ENCODE measurements at places on chromosomes 3 and 15.
A peak's percentile ranks its signal among the peaks of the same experiment; 100 is the strongest.

- peak; percentile 19 for DNase-seq
Measured at GRCh38 chr3:79018671-79019136, 749.1 kb downstream of the ROBO1 start.

DNA sequence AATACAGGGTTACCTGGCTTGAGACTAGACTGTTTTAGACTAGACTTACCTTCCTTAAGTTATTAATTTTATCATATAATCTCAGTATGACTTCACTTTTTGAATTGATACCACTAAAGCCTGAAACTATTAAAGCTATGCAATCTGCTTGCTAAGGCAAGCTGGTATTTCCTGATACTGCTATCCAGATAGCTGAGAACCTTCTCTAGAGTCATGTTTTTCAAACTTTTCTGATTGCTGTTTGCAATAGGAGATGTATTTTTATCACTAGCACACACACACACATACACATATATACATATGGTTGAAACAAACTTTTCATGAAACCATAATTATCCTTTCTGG lies 9.3 kb upstream of the MAGI1 start:
- no peak for DNase-seq

DNA sequence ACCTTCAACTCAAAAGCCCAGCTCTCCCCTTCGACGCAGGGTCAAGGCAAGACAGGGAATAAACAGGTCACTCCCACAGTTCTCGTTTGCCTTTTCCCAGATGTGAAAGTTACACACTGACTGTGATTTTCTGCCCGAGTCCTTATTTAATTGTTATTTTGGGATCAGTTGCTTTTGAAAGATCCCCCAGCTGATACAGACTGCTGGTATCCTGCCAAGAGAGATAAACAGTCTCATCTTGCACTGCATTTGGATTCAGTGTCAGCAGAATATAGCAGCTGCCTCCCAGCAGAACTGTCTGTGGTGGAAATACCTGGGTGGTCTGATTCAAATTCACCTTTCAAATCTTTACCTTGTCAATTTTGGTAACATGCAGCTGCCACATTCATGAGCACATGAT lies 56.0 kb upstream of the FAM3D start:
- DNase-seq: no peak

DNA sequence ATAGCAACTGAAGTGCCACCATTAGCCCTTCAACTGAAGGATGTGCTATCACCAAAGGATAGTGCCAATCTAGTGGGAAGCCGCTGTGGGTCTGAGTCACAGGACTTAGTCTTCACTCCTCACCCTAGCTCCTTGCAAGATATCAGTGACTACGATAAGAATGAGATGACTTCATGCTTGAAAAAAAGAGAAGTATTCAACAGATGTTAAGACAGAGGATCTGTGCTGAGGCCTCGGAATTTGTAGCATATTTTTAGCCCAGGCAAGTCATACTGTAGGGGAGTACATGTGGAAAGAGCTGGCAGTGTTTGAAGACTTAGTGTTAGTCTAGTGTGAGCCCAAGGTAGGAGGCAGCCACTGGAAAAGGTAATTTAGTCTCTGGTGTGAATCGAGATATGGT lies 270.7 kb upstream of the LRTM1 start:
- DNase-seq: no peak

GRCh38 chr15:37695719-37696118 lies 238.7 kb upstream of the TMCO5A start:
- DNase-seq: no peak

- no peak for DNase-seq
Measured at GRCh38 chr3:70400194-70400593, 87.8 kb upstream of the MDFIC2 start.

GRCh38 chr3:14803101-14803980 lies 15.4 kb upstream of the FGD5 start:
- peak; percentile 35 for DNase-seq

DNA sequence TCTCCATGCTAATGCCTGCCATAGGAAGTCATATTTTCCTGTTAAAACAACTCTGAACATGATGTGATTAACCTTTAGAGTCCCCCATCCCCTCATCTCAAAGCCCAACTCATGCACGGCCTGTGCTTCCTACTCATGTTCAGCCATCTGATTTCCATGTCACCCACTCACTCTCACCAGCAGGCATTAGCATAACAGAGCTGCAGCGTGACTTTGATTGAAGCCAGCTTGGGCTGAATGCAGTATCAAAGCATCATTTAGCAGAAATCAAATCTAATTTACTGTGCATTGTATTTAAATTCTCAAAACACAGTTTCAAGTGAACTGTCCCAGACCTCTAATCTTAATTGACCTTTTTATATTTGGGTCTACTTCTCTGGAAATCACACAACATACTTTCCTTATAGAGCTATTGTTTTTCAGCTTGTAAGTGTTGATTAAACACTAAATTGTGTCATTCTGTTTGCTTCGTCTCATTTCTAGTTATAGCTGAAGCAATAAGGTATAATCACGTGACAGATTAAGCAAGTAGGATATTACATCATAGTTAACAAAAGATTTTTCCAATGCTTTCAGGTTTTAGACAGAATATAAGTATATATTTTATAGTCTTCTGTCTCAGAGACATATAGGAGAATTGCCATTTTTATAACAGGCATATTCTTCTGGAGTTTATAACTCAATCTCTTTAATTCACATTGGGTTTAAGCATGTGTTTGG lies 501.5 kb downstream of the ROBO2 start:
- DNase-seq: no peak

DNA sequence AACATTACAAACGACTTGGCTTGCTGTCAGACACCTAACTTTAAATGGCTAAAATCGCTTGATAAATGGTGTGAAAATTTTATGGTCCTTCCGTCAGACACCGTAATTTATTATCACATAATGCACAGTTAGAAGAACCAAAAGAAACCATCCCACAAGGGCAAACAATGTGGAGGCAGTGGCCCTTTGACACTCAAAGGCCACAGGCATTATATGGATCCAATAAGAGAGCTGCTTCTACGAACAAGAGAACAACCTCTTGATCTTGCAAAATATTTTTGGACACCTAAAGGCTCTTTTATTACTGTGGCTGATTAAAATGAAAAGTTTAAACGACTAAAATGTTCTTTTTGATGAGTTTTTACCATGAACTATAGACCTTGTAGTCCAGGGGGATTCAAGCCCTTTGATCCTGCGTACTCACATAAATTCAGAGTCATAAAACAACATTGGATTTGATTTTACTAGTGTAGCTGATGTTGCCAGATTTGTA lies 202.8 kb downstream of the FMN1 start:
- DNase-seq: no peak

- DNase-seq: no peak
Measured at GRCh38 chr3:58829321-58830000, 162.9 kb upstream of the FAM3D start.

- no peak for DNase-seq
Measured at GRCh38 chr3:53944028-53944427, 52.4 kb upstream of the SELENOK start.

GRCh38 chr3:179933914-179934313 lies 102.8 kb downstream of the PEX5L start:
- no peak for DNase-seq

GRCh38 chr3:191283400-191283799 lies 45.8 kb upstream of the CCDC50 start:
- no peak for DNase-seq

DNA sequence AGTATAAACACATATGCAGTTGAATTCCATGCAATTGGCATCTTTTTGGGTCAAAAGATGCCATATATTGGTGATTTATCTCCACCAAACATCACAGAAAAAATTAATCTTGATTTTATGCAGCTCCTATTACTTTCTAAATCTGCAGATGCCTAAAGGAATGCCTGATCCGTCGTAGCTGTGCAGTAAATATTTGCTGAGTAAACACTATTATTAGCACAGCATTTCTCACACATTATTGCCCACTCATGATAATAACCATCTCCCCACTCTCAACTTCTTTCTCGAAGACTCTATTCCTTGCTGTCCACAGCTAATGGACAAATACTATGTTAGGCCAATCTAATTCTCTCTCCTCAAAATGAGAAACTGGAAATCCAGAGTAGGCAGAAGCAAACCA lies 625.2 kb downstream of the ZIC1 start:
- no peak for DNase-seq

- DNase-seq: no peak
Measured at GRCh38 chr3:140770977-140771667, 93.3 kb downstream of the TRIM42 start.

DNA sequence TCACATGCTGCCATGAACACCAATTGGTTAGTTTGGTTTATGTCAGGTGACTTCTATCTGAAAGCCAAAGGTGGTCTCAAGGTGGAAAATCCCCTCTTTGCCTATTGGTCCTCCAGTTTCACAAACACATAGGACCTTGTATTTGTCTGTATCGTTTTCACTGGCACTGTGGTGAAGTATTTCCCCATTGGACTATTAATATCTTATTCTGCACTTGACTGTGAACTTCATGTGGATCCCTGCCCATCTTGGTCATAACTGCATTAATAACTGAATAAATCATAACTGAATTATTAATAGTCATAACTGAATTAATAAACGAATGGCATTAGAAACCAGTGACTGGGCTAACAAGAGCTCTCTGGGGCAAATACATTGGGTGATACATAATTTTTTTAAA lies 341.3 kb upstream of the ADAMTS9 start:
- DNase-seq: no peak

DNA sequence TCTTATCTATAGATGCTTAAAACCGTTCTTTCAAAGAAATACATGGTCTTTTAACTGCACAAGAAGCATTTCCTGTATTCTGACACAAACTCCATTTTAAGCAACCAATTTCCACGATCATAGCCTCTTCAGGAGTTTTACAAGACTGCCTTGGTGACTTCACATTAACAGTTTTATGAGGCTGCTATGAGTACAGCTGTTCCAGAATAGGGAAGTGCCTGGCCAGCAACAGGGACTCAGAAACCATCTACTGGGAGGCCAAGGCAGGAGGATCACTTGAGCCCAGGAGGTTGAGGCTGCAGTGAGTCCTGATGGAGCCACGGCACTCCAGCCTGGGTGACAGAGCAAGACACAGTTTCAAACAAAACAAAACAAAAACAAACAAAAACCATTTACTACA lies 78.4 kb downstream of the B3GNT5 start:
- no peak for DNase-seq

- no peak for DNase-seq
Measured at GRCh38 chr15:31468911-31469785, 142.5 kb downstream of the KLF13 start.

DNA sequence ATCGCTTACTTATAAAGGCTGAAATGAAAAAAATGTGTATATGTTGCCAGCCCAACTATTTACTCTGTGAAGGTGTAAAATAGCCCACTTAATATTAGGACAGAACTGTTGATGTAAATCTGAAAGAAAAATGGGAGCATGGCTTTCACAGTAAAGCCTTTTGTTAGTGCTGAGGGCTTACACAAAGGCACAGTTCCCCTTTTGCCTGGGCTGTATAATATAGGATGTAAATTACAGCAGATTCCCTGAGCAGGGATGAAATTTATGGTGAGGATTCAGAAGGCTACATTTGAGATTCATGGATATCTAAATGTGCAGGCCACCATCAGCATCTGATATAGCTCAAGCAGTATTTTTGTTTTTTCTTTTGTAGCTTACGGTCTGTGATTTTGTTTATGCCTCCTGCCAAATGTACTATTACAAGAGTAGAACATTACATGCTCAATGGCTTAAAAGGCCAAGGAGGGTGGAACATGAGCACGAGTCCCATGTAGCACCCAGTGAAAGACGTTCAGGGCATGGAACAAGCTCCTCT lies 109.1 kb upstream of the ATP10A start:
- no peak for DNase-seq

GRCh38 chr3:153855772-153856171 lies 265.4 kb upstream of the ARHGEF26 start:
- no peak for DNase-seq

- no peak for DNase-seq
Measured at GRCh38 chr15:75348034-75348561, 1.3 kb downstream of the NEIL1 start.

GRCh38 chr3:153553605-153553945 lies 391.5 kb downstream of the RAP2B start:
- no peak for DNase-seq

DNA sequence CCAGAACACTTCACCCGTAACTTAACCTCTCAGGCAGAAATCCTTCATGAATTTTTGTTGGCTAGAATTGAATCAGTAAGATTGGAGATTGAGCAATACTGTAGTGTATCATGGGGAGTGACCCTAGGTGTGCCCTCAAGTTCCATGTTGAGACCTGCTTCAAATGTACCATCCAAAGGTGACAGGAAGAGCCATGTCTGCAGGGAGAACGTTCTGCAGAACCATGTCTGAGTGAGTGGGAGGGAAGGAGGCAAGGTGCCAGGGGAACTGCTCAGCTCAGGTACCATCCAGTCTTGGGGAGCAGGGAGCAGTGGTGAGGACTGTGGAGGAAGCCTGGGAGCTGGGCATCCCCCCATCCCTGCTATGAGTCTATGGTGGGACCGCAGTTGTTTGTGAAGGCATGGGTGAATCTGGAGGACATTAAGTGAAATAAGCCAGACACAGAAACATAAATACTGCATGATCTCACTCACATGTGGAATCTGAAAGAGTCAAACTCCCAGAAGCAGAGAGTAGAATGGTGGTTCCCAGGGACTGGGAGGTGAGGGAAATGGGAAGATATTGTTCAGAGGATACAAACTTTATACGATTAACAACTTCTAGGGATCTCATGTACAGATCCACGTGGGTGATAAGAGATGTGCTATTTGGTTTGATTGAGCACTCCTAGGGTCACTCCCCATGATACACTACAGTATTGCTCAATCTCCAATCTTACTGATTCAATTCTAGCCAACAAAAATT lies 23.3 kb downstream of the CFAP161 start:
- DNase-seq: no peak

- peak; percentile 28 for DNase-seq
Measured at GRCh38 chr15:48962662-48963523, 826 bp downstream of the SHC4 start.

DNA sequence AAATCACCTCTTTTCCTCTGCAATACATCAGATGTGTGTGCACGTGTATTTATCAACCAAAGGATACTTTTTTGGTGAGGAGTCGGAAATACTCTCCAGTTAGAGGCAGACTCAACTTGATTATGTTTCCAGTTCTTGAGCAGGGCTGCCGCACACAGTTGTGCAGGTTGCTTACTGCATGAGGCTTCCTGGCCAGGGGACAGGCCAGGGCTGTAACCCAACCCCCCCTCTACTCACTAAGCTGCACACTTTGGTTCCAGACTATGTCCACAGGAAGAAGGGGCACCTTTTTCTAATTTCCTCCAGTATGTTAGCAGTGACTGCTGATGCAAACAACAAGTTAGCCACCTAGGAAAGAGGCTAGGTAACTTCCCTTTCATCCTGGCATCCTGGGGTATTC lies 476.9 kb upstream of the TBL1XR1 start:
- DNase-seq: no peak

- DNase-seq: no peak
Measured at GRCh38 chr15:95259965-95260364, 1028.6 kb downstream of the MCTP2 start.
